NB4 (cell line): ENCODE measurements at places on chromosomes 2 and 18.

GRCh38 chr2:237482485-237482884 lies 4.6 kb upstream of the MLPH start:
- no peak for DNase-seq

DNA sequence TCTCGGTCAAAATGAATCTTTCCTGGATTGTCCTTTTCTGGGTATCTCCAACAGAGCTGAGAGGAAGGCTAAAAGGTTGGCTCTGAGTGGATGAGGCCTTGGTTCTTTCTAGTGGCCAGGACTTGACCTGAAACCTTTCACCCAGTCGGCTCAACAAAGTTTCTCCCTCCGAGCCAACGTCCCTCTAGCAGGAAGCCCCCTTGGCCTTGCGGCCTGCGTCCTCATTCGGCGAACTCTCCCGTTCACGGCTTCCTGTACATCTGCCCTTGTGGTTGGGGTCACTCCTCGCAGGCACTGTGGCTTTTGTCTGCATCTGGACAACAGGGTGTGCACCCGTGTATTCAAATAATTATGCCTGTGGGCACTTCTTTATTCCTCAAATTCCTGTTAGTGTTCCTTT lies 9.4 kb upstream of the SIX3 start:
- peak; percentile 69 for DNase-seq

GRCh38 chr2:831622-832021 lies 119.0 kb upstream of the SNTG2 start:
- DNase-seq, result no peak

DNA sequence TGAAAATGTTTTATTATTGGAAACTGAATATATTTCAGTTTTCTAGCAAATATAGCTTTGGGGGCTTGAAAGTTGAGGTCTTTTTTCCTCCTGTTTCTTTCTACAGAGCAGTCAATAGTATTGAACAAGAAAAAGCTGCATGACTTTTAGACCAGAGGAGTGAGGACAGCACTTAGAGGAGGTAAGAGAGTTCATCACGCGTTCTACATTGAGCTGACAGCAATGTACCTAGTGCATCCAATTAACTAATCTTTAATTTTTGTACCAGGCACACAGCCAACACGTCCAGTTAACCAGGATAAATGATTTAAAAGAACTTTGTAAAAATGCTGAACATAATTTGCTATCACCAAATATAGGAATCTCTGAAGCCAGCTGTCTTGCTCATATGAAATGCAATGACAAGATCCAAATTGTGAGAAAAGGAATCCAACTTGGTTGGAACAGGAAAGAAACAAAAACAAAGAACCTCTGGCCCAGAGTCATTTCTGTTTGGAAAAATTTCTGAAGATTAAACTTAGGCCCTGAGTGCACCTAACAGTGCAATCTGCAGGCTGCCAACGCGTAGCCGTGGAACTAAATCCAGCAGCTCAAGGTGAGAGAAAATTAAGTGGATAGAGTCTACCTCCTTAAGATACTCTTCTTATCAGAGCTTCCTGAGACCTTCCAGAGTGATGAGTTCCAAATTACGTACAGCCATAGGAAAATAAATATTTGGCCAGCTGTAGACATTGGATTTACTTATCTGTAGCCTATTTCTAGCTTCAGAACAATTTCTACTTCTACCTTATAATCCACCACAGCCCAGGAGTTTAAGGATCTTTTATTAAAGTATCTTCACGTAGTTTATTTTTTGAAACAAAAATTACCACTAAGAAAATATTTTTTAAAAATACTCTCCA lies 20.6 kb upstream of the SPTBN1 start:
- DNase-seq, result no peak

DNA sequence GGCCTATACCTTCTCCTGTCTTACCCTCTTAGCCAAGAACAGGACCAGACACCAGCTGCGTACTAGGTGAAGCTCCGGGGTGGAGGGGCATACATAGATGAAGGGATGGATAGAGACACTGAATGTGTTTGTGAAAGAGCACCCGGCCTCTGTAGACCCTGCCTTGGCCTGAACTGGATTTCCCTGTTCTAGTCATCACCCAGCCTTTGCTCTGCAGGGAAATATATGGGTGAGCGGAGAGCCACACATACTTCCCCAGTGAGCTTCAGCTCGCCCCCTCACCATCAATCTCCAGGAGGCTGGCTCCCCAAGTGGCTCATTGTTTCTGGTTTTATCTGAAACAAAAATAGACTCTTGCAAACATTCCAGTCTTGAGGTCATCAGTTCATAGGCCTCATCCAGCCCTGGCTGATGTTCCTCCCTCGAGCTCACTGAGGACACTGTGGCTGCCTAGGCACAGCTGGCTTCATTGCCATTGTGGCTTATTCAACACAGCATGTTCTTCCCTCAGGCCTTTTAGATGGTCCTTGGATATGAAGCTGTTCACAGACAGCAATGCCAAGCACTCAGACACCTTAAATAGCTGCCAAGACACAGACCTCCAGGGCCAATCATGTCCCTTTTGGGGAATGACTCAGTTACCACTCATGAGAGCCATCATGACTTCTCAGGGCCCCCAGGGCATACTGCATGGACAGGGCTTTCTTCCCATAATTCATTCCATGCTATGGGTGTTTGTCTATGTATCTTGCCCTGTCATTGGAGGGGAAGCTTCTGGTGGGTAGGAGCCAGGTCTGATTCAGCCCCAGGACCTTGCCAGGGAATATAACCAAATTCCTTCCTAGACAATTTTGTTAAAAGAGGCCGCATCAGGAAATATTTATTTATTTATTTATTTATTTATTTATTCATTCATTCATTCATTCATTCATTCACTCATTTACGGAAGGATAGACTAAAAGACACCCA lies 82.4 kb downstream of the TTC32 start:
- DNase-seq, result no peak

DNA sequence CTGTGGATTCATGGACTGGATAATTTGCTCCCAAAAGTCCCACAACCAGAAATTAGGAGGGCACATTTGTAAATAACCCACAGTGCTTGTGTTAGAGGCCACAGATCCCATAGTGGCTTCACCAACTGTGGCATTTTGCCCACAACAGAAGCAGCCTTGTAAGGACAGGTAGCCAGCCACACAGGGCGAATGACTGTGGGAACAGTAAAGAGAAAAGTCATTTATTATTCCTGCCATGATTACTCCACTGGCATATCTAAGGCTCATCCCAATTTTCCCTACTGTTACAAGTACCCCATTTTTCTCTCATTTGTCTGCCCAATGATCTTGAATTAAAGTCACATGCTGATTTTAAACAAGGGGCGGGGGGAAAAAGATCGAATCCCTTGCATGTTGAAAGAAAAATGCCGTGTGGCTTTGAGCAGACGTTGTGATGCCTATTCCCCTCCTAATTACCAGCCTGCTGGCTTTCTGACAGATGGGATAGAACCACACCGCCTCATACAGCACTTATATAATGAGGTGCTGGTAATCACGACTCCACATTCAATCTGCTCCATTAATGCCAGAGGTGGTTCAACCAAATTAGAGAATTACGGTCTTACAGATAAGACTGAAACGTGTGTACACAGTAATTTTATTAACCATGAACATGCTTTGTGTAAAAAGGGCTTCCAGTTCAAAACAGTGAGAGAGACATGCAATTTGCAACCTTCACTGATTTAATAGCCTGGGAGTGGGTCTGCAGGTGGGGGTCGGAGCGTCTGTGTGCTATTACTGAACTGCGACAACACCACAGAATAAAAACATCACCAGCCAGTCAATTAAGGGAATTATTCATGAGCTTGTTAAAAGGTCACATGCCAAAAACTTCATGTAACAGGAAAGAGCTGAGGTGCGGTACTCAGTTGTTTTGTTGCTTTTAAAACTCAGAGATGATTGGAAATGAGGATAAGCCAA lies 196.0 kb downstream of the TMEM163 start:
- DNase-seq, result no peak

DNA sequence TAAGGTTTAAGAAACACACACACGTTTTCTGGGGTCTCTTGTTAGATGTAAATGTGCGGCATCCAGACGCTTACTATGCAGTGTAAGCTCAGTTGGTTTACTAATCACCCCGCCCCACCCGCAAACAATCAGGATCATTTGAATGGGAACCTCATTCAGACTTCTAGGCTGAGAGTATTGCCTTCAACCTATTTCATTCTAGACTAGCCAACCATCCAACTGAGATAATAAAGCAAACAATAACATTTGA lies 1.3 kb upstream of the FIGN start:
- no peak for DNase-seq

DNA sequence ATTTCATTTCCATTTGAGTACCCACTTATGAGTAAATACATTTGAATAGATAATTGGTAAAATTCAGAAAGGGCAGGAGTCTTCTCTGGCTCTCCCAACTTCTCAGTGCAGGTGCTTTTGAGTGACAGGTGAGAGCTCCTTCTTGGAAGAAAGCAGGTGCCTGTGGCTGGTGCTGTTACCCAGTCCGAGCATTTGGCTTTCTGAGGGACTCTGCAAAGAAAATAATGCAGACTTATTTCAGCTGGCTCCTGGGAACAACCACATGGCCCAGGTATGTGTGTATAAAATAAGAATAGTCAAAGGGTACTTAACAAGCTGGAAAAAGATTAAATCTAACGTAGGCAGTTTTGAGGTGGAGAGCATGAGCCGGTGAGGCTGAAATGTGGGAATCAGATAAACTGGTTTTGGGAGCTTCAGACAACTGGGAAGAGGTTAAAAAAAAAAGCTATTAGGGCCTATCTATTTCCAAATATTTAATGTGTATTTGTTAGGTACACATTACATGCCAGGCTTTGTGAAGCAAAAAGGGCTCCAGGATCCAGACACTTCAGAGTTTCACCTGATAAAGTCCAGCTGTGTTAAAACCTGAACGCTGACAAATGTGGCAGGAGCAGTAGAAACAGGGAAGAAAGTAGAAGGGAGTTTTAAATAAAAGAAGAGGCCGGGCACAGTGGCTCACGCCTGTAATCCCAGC lies 20.6 kb downstream of the ZNF236 start:
- no peak for DNase-seq

DNA sequence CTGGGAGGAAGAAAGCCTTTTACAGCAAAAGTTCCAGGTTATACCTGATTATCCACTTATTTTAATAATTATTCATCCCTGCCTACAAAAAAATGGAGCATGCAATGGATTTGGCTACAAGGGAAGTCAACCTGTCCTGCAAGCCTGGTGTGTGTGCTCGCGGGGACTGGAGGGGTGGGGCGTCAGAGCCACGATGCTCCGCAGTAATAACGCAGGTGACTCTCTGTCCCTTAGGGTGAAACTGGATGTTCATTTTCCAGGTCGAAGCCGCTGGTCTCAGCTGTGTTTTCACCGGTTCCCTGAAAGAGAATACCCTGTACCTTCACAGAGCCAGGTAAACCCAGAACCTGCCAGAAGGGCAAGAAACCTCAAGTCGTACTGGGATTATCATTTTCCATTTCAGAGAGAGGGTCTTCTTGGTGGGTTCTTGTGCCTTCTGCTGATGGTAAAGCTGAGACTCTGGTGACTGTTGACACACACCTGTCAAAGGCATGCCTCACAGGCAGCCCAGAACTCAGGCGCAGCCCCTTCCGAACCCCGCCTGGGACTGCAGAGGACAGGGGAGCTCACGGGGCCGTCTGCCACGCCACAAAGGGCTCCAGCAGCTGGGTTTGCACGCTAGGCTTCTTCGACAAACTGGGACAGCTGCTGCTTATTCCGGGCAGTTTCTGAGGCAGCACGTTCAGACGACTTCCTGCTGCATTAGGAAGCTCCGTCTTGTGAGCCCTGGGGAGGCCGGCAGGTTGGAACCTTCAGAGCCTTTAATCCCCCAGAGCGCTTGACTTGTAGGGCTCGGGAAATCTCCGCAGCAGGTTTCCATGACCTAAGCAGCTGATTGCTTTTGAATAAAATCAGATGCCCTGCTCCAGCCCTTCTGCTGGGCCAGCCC lies 58.6 kb downstream of the KCNG2 start:
- DNase-seq, result peak; percentile 65
